Dorsolateral prefrontal cortex (tissue), 122 donors: ENCODE measurements at places on chromosomes 16 and 17.
A peak's percentile ranks its signal among the peaks of the same experiment; 100 is the strongest.

- no peak for DNase-seq
Observed at GRCh38 chr17:27585792-27586191, 45.2 kb upstream of the LGALS9 start.

DNA sequence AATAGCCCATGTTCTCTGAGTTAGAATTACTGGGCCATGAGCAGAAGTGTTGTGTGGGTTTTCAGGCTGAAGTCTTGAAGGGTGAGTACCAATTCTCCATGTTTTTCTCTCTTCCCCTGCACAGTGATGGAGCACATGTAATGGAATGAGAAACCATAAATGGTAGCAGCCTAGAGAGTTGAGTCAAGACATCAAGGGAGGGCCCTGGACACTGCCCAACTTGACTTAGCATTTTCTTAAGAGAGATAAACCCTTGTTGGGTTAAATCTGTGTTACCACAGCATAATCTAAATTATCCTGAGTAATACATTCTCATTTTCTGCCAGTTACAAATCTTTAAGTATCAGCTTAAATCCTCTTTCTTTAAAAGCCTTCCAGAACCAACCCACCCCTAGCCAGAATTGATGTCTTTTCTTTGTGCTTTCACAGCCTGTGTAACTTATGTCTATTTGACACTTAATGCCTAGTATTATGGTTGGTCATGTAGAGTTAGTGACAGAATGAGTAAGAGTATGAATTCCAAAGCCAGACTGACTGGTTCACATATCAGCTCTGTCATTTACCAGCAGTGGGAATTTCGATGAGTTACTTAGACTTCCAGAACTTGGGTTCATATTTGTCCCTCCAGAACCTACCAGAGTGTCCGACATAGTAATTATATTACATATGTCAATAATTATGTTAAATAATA lies 27.0 kb upstream of the RGS9 start:
- no peak for DNase-seq

GRCh38 chr17:81734405-81735263 lies 22.6 kb downstream of the SLC25A10 start:
- DNase-seq: no peak

- DNase-seq: no peak
Observed at GRCh38 chr17:32265192-32265923, at the start of gene RHBDL3. Gene RHBDL3 (plus strand): TSS chr17:32265832. CDS start chr17:32266190, 358 bp downstream.

DNA sequence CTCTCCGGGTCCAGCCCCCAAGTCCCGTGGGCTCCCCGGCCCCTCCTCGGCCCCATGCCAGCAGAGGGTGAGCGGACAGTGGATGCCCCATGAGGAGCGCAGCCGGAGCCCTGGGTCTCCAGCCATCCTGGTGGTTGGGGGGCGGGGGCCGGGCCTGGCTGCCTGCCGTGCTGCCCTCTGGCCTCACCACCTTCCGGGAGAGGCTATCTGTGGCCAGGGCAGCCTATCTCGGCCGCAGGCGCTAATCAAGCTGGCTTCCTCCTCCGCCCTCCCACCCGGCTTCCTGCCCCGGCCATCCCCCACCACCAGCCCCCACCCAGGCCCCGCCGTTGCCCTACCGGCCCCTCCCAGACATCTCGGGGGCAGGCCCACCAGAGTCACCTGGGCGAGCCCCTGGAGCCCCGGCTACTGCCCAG lies 46.8 kb downstream of the ZFPM1 start:
- no peak for DNase-seq

DNA sequence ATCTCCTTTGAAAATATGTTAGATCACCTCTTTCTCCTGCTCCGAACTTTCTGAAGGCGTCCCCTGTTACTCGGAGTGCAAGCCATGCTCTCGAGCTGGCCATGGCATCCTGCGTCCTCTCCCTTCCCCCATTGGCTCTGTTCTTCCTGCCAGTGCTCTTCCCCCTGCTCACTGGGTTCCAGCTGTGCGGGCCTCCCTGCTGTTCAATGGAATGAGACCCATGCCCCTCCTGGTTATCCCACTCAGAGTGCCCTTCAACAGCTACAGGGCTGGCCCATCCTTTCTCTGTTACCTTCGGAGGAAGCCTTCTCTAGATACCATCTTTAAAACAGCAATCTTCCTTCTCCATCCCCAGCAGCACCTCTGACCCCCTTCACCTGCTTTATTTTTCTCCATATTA lies 504.3 kb downstream of the MAF start:
- DNase-seq: no peak

- no peak for DNase-seq
Observed at GRCh38 chr17:2897605-2898004, 101.4 kb downstream of the RAP1GAP2 start.

- DNase-seq: no peak
Observed at GRCh38 chr17:33199571-33200510, 93.3 kb downstream of the ASIC2 start.

- peak; percentile 77 for DNase-seq
Observed at GRCh38 chr17:74457146-74457819, 9.2 kb upstream of the CD300A start.

- no peak for DNase-seq
Observed at GRCh38 chr16:85931596-85932402, 32.8 kb downstream of the IRF8 start.

GRCh38 chr16:78871241-78871640 lies 729.3 kb downstream of the MAF start:
- no peak for DNase-seq

- no peak for DNase-seq
Observed at GRCh38 chr17:55086635-55087058, 118.1 kb downstream of the STXBP4 start.

DNA sequence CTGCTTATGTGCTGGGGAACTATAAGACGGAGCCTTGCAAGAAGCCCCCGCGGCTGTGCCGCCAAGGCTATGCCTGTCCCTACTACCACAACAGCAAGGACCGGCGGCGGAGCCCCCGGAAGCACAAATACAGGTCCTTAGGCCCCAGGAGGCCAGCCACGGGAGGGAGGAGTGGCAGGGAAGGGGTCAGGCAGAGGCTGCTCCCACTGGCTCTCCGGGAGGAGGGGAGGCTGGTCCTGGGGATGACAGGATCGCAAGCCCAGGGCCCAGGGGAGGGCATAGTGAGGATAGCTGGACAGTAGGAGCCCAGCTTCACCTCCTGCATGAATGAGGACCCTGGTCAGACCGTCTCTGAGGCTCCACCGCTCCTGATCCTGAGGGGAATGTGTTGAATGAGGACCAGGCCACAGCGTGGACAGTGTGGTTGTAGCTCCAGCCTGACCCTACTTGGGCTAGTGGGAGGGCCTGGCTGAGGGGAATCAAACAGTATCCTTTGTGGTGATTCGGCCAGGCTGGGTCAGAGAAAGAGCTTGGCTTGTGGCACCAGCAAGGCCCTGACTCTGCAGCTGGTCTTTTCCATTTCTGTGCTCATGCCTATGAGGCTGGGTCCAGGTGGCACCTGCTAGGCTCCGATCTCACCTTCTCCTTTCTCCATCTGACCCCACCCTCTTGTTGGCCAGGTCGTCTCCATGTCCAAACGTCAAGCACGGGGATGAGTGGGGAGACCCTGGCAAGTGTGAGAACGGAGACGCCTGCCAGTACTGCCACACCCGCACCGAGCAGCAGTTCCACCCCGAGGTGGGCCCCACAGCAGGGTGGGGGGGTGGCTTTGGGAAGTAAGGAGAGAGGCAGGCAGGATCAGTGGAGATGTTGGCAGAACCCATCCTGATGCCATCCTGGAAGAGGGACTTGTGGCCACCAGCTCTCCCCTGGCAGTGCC lies 28.7 kb downstream of the UNK start:
- DNase-seq: no peak

DNA sequence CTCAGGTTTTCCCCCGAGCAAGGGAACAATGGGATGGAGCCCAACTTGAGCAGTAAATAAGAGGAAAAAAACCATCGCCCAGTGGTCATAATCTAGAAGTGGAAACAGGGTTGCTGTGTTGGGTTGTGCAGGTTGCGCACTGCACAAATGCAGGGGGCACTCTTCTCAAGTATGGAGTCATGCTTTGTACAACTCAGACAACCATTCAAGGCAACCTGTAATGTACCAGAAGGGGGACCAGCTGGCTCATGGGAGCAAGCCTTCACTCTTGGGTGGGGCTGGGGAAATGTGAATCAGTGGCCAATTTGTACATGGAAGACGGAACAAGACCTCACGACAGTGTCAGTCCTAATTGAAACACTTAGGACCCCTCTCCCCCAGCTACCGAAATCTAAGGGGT lies 23.9 kb upstream of the LITAF start:
- DNase-seq: no peak

DNA sequence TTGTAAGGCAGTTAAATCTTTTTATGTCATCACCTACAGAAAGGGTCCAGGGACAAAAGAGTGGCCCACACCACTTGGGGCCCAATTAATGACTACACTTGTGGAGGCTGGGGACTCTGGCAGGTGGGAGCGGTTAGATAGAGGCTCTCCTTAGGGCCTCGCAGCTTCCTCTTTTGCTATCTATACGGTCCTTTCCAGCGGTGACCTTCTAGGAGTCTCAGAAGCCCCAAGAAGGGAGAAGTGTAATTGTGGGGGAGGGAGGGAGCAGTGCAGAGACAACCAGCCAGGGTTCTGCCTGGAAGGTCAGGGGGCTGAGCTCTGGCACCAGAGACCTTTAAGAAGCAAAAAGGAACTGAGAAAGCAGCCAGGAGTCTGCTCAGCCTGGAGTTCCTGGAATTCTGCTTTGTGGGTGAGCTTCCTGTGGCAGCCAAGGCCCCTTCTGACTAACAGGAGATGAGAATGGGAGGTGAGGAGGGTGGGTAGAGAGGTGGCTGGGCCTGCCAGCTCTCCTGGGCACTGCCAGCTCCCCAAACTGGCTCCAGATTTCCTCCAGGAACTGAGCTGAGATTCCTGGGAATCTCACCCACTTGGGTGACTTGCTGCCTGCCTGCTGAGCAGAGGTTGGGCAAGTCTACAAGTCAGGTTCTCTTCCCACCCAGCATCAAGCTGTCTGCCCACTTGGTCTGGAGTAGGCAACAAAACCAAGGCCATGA lies 16.3 kb upstream of the MAP3K14 start:
- no peak for DNase-seq

- DNase-seq: no peak
Observed at GRCh38 chr16:3608069-3608468, 3.3 kb downstream of the SLX4 start.

DNA sequence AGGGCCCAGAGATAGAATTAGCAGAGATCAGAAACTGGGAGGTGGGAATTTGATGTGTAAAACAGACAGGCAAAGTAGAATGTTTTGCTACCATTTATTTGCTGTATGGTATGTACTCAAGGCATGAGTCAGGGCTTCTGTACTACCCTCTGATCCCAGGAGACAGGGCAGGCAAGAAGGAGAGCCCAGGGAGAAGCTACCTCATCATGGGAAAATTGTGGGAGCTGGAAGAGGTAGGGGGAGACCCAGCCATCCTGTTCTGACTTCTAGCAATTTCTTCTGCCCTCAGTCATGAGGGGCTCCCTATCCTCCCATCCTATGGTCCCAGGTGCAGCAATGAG lies 1.7 kb upstream of the PIGS start:
- no peak for DNase-seq

GRCh38 chr17:72510351-72511016 lies 389.7 kb downstream of the SOX9 start:
- no peak for DNase-seq

- DNase-seq: no peak
Observed at GRCh38 chr16:64171632-64172031, 950.2 kb downstream of the CDH11 start.

GRCh38 chr17:79036181-79036580 lies 12.2 kb downstream of the C1QTNF1 start:
- DNase-seq: no peak

GRCh38 chr16:1909561-1910231 lies 8.5 kb downstream of the HS3ST6 start:
- DNase-seq: no peak

DNA sequence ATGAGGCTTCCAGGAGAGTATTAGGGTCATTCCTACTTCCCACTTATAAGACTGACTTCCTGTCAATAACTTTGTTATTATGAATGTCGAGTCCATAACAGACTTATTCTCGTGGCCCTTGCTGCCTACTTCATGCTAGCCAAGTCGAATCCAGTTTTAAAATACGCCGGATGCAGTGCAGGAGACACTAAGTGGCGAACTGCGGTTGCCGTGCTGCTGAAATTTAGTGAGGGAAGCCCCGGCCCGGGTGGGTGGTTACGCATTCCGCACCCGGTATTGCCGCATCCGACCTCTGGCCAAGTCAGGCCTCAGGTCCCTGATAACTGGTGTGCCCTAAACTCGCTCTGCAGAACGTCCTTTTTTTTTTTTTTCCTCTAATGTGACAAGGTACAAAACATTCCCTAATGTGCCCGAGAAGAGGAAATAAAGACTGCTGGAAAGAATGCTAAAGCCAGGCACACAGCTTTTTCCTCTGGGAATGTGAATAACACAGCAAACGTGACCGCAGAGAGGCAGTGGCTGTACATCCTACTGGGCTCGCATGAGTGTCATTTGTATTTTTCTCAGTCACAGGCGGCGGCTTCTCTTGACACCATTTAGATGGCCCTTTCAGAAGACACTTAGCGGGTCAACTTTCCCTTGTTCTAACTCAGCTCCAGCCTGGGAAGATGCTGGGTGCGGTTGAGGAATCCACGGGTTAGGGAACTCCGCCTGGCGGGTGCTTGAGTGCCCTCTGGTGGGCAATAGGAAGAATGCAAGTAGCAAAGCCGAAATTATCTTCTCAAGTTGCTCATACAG lies 7.1 kb upstream of the AKTIP start:
- peak; percentile 70 for DNase-seq

DNA sequence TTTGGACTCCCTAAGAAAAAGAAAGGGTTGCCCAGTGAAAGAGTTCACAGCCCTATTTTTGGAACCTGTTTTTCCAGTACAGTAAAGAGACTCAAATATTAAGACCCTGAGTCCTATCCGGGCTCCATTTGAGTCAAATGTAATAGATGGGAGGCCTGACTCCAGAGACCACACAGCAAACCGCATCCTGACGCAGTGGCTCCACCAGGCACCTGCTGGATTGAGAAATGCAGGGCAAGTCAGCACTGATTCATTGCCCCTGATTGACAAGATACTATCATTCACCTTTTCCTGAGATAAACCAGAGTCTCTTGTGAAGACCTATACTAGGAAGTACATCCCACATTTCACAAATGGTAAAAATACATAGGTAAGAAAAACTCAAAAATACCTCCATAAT lies 715.7 kb upstream of the SOX9 start:
- DNase-seq: no peak

GRCh38 chr16:87489434-87490045 lies 3.3 kb downstream of the ZCCHC14 start:
- DNase-seq: no peak

- no peak for DNase-seq
Observed at GRCh38 chr17:58400826-58401225, 16.5 kb downstream of the RNF43 start.

- DNase-seq: no peak
Observed at GRCh38 chr17:4610162-4610561, 25.8 kb downstream of the SMTNL2 start.

DNA sequence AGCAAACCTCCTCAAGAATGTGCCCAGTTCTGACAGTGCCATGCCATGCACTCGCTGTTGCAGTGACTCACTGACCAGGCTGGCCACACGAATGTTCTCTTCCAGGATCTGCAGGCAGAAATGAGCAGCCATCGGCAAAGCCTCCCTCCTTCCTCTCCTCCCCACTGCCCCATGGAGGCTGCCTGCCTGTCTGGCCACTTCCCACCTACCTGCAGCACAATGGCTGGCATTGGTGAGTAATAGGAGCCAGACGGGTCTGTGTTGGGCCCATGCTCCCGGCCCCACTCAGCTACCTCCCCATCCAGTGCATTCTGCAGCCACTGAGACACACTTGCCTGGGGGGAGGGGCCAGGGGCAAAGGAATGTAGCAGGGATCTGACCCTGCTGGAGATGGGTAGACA lies 2.8 kb upstream of the MATCAP1 start:
- no peak for DNase-seq
